ENCODE measurements at places on chromosomes 7 and 10.

DNA sequence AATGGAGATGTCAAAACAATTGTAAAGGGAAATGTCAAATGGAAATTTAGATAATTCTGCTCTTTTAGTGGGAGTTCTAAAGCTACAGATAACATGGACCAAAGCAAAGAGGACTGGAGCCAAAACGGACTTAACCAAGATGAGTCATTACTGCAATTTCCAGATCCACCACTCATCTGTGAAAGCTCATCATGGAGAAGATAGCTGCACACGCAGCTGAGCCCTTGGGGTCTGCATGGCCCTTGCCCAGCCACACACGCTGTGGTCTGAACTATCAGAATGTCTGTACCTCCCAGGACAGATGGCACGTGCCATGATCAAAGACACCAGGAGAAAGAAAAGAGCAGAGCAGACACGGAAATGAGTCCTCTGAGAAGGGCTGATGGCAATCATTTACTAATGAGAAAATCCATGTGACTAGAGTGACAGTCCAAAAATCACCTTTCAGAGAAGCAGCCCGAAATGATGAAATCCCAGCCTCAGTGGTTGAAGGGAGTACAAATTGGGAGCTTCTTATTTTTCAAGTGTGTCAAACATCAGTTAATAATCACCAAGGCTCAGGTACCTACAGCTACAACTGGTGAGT lies 177.9 kb upstream of the MGMT start:
- DNase-seq = no peak

GRCh38 chr10:133072196-133072595 lies 15.5 kb upstream of the ADGRA1 start:
- no peak for DNase-seq

- DNase-seq = no peak
These were observed 4.2 kb upstream of the OR2A2 start for GRCh38 chr7:144105211-144105610.

GRCh38 chr10:17181110-17181509 lies 20.4 kb downstream of the TRDMT1 start:
- DNase-seq = no peak

DNA sequence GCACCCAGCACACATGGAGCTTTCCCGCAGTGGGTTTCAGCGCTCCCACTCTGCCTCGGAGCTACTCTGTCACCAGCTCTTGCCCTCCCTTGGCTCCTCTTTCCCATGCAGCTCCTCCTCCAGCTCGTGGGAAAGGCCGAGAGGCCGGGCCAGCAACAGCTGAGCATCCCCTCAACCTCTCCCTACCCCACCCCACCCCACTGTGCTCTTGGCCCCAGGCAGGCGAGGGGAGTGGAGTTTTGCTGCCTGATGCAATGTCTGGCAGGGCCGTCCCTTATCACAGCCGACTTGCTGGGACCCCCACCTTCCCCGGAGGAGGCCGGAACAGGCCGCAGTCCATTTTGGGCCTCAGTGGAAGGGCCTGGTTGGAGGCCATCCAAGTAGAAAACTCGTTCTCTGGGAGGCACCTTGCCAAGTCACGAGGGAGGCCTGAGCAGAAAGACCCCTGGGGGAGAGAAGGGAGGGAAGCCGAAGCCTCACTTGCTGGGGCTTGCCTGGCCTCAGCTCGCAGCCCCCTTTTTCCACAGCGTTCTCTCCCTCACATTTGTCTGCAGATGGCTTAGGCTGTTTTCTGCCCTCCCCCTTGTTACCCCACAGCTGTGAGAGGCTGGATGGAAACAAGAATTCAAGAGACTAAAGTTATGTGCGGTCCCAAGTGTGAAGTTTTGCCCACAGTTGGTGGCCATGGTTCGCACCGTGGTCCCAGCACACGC lies 35.3 kb downstream of the CHST3 start:
- DNase-seq = no peak

DNA sequence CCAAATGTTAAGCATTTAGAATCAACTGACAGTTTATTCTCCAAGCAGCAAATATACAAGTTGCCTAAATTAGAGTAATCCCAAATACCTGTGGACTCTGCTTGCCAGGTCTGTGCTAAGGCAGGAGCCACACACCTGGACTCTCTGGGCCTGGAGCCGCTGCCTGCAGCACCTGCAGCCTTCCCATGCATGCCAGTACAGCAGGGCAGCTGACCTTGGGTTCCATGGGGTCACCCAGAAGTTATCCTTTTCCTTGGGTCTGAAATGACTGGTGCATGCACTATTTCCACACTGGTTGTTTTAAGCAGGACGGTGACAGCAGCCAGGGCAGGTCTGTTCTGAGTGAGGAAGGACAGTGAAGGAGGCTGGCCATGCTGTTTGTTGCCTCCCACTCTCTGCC lies 573.2 kb downstream of the GLRX3 start:
- no peak for DNase-seq

GRCh38 chr10:96254976-96255375 lies 16.4 kb downstream of the BLNK start:
- no peak for DNase-seq

DNA sequence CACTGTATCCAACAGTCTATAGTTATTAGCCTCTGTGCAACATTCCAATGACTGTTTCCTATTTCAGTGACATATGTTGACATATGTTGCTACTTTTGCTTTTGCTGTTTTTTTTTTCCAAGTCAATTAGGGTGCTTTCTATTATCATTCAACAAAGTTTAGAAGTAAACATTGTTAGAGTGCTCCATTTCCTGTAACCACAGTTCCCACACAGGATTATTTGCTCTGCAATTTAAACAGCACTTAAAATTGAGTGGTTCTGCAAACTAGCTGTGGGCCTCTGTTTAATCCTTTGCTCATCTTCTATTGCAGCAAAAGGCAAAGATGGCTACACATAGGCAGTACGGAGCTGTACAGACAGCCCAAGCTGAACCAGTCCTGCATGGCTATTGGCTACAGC lies 46.5 kb upstream of the PTN start:
- no peak for DNase-seq

DNA sequence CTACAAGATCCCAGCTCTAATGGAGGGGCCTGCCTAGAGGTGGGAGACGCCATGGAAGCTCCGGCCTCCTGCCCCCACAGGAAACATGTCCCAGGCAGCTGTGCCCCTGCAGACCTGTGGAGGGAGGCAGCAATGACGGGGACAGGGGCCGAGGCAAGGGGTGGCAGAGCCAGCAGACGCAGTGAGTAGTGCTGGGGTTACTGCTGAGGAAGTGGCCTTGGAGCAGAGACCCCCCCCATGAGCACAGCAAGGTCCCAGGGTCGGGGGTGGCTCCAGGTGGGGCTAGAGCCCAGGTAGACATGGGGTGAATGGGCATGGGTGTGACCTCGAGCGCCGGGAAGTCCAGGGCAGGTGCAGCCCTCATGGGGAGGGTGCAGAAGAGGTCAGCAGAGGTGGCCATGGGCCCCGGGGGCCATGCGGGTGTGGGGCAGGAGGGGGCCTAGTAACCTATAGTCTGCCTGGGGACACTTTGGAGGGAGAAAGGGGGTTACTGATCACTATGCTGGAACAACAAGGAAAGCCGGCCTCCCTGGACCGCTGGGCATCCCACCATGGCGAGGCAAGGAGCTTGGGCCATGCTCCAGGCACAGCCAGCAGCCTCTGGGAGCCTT lies 45.5 kb downstream of the JAKMIP3 start:
- DNase-seq = no peak

DNA sequence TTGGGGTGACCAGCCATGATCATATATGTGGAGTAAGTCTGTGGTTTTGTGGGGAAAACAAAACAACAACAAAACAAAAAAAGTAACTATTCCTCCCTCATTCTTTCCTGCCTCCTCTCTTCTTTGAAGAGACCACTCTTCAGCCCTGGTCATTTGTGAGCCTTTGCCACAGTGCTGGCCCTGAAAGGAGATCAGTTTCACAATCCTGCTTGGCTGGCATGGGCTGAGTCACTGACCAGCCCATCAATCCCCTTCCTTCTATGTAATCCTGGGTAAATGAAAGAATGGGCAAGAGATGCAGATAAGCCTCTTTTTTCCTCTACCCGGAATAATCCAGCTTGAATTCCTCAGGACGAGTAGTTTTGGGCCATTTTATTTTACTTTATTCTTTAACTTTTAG lies 13.6 kb downstream of the CSTF2T start:
- DNase-seq = no peak
